ENCODE measurements at places on chromosomes 6 and 20.

- DNase-seq, result no peak
Measured at GRCh38 chr6:148249160-148249559, 93.5 kb upstream of the SASH1 start.

- DNase-seq, result no peak
Measured at GRCh38 chr20:33836277-33836676, 25.1 kb downstream of the CHMP4B start.

- DNase-seq, result no peak
Measured at GRCh38 chr20:32509639-32510066, 75.5 kb downstream of the NOL4L start.

GRCh38 chr6:10144772-10145171 lies 270.1 kb downstream of the TFAP2A start:
- no peak for DNase-seq

- DNase-seq, result no peak
Measured at GRCh38 chr20:24459733-24460132, 9.7 kb upstream of the SYNDIG1 start.

GRCh38 chr6:105836889-105837288 lies 249.2 kb upstream of the PRDM1 start:
- DNase-seq, result no peak

GRCh38 chr6:27669295-27669623 lies 196.4 kb upstream of the ZNF184 start:
- no peak for DNase-seq

GRCh38 chr20:54228841-54229240 lies 21.0 kb downstream of the PFDN4 start:
- DNase-seq, result no peak

DNA sequence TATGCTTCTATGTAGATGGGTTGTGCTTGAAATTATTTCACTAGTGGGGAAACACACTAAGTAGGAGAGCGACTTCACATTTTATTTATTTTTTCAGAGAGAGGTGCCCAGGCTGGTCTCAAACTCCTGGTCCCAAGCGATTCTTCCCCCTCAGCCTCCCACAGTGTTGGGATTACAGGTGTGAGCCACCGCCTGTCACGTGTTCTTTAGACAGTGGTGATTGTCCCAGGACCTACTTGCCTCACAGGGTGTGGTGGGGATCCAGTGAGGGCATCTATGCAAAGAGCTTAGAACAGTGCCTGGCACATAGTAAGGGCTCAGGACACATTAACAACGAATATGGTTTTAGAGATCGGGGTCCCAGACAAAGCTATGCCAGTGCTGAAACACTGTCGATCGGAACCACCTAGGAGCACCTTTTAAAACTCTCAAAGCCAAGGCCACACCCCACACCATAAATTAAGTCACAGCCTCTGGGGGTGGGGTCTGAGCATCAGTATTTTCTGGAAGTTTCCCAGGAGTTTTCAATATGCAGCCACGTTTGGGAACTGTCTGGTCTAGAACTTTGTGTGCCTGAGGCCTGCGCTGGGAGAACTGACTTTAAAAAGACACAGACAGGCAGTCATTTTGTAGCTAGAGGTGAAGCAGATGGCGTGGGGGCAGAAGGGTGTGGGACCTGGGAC lies 4.8 kb upstream of the BCAS4 start:
- DNase-seq, result no peak

DNA sequence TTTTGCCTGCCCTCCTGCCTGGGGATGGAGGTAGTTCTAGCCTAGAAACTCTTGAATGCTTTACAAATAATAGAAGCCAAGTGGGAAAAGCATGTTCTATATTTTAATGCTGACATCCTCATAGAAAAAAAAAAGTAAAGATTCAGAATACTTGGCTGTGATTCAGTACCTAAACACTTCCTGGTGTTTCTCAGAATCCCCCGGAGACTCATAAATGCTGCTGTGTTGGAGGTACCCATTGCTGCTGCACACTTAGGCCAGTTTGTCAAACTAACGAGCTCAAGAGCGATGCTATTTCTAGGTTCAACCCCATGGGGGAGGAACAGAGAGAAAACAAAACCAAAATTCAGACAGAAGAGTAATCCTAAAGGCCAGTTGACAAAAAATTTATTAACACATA lies 38.8 kb upstream of the ZFP64 start:
- DNase-seq, result no peak

DNA sequence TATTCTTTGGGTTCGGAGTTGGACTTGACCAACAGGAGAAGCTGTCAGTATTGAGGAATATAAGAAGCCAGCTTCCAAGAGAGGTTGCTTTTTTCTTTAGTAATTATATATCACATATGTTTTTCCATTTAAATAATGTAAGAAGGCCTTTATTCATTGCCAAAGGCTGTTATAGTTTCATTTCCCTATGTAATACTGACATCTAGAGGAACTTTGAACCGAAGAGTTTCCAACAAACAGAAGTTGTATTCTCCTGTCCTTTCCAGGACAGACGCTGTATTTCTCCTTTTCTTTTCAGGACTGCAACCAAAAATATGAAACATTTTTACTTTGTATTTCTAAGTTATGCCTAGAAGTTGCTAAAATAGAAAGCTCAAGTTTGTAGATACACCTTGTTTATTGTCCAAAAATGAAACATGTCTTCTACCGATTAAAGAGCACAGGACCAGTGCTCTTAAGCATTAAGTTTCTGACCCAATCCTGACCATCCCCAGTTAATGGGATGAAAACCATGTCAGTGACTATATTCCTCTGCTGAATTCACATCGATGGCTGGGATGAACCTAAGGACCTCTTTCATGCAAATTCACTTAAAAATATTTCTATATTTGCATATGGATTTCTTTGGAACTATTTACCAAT lies 55.1 kb downstream of the MYLK4 start:
- no peak for DNase-seq

- no peak for DNase-seq
Measured at GRCh38 chr6:170231293-170232185, 59.3 kb downstream of the DLL1 start.

DNA sequence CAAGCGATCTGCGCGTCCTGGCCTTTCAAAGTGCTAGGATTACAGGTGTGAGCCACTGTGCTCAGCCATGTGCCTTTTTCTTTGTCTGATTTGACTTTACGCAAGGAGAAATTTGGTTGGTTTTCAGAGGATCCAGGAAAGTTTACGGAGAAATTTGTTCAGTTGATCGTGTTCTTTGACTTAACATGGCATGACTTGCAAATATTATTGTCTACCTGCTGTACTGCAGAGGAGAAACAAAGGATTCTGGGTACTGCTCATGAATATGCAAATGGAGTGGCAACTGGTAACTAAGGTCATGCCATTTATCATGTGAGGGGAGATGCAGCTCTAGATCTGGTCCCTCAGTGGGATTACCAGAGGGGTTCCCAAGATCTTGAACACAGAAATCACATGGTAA lies 68.8 kb upstream of the CHD6 start:
- no peak for DNase-seq

DNA sequence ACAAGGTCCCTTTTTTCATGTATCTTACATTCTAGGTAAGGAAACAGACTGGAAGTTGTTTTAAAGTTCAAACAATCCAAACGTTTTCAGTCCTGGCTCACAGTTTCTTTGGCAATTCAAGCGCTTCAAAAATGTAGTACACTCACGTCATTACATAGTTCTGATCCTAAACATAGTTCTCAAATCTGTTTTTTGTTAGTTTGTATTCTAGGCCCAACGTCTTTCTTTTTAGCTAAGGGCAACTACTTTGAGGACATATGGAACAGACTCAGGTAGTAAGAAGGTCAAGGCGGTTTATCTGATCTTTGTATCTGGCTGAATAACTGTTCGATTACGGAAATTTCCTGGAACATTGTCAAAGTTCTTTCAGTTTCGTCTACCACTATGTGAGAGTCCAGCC lies 36.9 kb upstream of the PLCB4 start:
- DNase-seq, result no peak

DNA sequence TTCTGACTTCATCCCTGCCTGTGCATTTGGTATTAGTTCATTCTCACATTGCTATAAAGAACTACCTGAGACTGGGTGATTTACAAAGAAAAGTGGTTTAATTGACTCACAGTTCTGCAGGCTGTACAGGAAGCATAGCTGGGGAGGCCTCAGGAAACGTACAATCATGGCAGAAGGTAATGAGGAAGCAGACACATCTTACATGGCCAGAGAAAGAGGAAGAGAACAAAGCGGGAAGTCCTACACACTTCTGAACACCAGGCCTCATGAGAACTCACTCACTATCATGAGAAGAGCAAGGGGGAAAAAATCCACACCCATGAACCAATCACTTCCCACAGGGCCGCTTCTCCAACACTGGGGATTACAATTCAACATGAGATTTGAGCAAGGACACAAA lies 303.9 kb downstream of the CBLN4 start:
- no peak for DNase-seq

- DNase-seq, result no peak
Measured at GRCh38 chr20:46324960-46325703, 16.8 kb upstream of the CDH22 start.

DNA sequence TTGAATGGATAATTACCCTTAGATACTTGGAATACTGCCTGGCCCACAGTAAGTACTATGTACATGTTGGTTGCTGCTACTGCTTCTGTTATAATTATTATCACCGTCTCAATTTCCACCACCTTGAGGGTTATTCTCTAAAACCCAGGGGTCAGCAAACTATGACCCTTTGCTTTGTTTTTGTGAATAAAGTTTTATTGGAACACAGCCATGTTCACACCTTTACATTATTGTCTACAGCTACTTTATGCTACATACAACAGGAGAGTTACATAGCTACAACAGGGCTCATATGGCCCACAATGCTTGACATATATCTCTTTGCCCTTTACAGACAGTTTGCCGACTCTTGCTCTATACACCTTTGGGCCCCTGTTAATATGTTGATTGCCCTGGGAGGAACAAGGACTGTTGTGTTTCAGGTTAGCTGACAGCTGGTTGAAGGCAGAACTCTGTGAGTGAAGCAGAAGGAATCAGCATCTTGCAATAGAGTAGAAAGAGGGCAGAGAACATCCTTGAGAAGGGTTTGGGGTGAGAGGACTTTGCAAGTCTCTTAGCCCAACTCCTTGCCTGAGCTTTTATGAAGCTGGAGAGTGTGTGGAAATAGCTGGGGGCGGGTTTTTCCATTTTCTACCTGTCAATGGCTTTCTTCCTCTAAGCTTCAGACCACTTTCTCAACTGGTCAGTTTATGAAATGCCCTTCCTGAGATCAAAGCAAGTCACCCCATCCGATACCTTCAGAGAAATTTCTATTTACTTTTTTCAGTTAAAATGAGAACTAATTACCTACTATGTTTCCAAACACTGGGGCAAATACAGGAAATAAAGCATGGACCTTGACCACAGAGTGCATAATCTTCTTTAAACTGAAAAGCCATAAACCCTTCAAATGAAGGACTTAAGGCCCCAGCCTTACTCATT lies 3.5 kb upstream of the MEP1A start:
- no peak for DNase-seq

- DNase-seq, result no peak
Measured at GRCh38 chr20:60727425-60727824, 524.6 kb upstream of the CDH4 start.

- no peak for DNase-seq
Measured at GRCh38 chr20:35600176-35600992, 15.2 kb upstream of the SPAG4 start.

DNA sequence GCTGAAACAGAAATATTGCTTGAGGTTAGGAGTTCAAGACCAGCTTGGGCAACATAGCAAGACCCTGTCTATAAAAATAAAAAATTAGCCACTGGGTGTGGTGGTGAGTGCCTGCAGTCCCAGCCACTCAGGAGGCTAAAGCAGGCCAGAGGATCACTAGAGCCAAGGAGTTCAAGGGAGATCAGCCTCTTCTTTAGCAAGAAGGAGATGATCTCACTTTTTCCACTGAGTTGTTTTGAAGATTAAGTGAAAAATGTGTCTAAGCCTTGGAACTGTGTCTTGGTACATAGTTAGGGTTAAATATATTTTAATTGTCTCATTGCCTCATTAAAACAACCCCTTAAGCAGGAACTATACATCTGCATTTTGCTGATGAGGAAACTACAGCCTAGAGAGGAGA lies 279.0 kb upstream of the ZFP64 start:
- no peak for DNase-seq

DNA sequence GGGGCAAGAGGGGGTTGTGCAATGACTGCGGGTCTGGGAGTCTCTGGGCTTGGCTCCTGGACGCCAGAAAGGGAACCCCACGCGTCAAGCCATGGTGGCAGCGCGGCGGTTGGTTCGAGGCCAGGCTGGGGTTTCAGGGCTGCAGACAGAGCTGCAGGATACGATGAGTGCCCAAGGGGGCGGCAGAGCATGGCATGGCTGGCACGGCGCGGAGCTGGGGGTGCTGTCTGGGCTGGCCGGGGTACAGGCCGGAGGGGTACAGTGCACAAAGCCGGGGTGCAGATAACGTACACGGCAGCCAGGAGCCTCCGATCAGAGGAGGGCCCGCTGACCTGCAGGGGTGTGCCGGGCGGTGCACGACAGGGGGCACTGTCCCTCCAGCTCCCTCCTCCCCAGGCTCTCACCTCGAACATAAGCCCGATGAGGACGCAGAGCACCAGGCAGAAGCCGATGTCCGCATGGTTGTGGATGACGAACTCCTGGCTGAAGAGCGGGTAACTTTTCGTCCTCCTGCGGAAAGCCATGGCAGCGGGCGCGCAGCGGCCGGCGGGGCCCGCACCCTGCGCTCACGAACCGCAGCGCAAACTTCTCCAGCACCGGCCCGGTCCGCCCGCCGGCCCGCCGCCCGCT lies 353 bp downstream of the TRAM2 start:
- no peak for DNase-seq

Measured in cortex of kidney (tissue), 1 donor.